Right ventricle myocardium inferior (tissue), 1 donor: ENCODE measurements at places on chromosomes 6 and 20.

DNA sequence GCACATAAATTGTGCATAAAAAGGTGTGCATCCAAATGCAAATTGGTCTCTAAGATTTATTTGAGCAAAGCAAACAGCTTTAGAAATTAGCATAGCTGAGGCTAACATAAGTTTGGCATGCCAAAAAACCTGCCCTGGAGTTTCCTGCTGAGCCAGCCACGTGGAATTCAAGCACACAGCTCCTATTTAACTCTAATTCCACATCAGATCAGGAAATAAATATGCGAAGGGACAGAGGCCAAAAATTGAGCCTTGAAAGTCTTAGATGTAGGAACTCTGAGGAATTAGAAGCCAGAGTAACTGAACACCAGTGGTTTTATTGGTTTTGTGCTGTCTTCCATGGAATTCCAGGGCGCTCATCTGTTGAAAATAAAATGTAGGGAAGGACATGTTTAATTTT is 19.6 kb downstream of the SOBP start:
- DNase-seq, result no peak

- no peak for DNase-seq
These were observed 124.3 kb downstream of the GRM1 start for GRCh38 chr6:146153040-146153758.

GRCh38 chr6:159203304-159204005 is 34.3 kb downstream of the FNDC1 start:
- DNase-seq, result no peak

DNA sequence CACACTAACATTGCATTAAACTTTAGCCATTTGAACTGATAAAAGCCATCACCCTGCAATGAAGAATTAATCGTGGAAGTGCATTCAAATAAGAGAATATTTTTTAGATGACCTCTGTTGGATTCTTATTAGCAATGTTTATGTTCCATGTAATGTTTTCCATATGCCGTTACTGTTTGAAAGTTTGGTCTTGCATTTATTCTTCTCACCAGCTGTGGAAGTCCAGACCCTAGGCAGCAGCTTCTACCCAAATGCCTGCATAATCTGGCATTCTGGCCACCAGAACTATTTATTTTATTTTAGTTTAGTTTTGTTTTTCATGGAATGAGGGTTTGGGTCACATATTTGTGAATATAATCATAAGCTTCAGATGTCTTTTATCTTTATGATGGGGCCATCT is 140.4 kb downstream of the SAMD5 start:
- DNase-seq, result no peak

- no peak for DNase-seq
These were observed 44.7 kb downstream of the NFATC2 start for GRCh38 chr20:51497542-51498467.

GRCh38 chr6:167688123-167688522 is 138.6 kb upstream of the AFDN start:
- no peak for DNase-seq

DNA sequence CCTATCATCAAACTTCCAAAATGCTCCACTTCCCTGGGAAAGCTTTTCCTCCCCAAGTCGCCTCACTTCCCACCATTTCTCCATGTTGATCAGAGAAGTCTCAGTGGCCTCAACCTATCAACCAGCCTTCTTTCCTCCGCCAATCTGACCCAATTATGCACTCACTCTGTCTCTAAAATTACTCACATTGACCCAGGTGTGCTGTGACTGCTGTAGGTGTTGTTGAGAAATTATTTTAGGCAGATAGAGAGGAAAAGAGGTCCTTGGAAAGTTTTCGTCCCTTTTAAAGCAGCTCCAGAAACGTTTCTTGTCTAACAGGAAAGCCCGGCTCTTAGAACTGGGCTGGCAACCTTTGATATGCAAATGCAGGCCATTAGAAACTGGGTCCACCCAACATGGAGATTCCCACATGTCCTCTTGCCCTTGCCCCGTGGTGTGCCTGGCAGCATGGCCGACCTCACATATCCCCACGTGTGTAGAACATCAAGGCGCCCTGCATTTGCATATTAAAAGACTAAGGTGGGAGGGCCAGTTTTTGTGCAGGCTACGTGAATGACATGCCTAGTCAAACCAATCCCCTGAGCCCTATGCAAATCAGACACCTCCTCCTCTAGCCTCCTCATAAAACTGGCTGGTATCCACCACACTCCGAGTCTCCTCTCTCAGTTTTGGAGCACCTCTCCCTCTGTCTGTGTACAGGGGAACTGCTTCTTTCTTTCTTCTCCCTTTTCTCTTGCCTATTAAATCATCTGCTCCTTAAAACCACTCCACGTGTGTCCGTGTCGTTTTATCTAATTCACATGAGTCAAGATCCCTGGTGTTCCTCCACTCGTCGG is 12.9 kb downstream of the IPCEF1 start:
- DNase-seq, result no peak
